ENCODE measurements at places on chromosomes 6 and 20.

DNA sequence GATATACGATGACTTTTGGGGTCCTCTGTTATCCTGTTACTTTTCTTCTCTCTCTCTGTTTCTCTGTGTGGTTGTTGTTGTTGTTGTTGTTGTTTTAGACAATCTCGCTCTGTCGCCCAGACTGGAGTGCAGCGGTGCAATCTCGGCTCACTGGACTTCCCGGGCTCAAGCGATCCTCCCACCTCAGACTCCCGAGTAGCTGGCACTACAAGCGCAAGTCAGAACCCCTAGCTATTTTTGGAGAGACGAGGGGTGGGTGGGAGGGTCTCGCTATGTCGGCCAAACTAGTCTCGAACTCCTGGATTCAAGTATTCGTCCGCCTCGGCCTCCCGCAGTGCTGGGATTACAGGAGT, 19.1 kb upstream of the ABT1 start:
- DNase-seq = no peak

DNA sequence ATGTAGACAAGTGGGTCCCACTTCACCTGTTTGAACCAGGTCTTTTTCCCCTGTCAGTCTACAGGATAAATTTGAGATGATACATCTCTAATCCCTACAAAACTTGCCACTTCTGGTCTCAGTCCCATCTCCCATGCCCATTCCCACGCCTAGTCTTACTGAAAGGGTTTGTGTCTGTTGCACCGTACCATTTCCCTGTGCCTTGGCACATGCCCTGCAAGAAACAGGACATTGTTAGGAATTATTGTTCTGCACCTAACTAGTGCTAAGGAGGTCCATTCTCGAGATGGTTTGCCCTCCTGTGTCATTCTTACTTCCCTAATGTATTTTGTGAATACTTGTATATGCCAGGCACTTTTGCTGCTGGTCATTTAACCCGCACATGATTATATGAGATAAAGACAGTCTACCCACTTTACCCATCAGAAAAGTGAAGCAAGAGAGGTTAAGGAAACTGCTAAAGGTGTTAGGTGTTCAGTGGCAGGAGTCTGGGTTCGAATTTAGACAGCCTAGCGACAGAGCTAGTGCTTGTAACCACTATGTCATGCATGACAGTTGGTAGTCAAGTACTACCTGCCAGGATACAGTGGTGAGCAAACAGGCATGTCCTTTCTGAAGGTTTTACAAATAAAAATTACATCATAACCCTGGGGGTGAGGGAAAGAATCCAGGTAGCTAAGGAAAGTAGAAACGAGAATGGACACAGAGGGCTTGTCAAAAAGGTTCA, 12.7 kb downstream of the FAM217A start:
- DNase-seq = no peak

- DNase-seq = no peak
Measured at GRCh38 chr20:62984666-62985443, 21.9 kb downstream of the BHLHE23 start.

DNA sequence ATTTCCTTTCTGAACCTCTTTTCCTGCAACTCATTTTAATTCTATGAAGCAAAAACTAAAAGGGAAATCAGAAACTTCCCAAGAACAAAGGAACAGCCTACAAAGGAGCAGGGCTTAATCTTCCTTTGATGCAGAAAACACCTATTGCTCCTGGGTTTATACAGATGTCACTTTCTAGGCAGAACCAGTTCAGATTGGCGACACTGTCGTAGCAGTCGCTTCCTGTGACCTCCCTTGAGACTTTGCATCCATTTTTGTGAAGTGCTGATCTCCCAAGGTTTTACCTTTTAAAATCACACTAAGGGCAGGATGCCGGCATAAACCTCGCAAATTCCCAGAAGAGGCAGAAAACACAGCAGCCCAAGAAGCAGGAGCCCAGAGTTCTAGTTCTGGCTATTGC, 40.1 kb downstream of the JAG1 start:
- DNase-seq = no peak

DNA sequence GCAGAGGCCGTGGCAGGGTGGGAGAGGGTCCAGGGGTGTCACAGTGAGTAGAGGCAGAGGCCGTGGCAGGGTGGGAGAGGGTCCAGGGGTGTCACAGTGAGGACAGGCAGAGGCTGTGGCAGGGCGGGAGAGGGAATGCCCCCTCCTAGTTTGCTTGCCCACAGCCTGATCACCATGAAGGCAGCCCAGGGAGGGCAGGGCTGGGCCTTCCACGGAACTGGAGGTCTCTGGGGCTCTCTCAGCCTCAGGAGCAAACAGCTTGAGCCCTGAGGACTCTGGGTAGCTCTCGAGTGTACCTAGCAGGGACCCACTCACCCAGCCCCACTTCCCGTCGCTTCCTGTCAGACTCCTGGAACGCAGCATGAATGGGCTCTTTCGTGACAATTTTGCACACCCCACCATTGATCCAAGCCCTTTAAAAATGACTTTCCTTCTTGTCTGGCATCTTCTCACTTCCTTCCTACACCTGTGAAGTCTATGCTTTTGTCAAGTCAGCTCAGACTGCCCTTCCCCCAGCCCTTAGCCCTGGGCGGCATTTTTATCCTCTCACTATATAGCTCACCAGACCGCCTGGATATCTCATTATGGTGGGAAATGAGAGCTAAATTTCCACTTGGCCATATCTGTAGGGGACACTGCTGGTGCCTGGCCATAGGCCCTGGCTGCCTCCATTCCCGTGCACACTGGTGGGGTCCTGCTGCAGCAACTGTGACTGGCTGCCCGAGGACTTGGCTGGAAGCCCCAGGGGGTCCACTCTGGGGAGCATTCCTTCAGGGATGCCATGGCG, 140.3 kb downstream of the CDC5L start:
- DNase-seq = no peak

DNA sequence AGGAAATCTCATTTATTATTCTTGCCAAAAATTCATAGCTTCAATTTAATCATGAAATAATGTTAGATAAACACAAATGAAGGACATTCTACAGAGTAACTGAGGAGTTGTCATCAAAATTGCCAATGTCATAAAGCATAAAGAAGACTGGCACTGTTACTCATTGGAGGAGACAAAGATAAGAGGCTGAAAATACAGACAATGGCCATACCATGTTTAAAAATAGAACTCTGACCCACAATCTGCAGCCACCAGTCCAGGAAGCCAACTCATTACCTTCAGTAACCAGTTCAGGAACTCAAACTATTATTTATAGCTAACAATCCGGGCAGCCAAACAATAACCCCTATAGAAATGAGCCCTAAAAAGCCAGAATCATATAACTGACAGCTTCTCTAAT, 795.6 kb downstream of the TENT5A start:
- no peak for DNase-seq

DNA sequence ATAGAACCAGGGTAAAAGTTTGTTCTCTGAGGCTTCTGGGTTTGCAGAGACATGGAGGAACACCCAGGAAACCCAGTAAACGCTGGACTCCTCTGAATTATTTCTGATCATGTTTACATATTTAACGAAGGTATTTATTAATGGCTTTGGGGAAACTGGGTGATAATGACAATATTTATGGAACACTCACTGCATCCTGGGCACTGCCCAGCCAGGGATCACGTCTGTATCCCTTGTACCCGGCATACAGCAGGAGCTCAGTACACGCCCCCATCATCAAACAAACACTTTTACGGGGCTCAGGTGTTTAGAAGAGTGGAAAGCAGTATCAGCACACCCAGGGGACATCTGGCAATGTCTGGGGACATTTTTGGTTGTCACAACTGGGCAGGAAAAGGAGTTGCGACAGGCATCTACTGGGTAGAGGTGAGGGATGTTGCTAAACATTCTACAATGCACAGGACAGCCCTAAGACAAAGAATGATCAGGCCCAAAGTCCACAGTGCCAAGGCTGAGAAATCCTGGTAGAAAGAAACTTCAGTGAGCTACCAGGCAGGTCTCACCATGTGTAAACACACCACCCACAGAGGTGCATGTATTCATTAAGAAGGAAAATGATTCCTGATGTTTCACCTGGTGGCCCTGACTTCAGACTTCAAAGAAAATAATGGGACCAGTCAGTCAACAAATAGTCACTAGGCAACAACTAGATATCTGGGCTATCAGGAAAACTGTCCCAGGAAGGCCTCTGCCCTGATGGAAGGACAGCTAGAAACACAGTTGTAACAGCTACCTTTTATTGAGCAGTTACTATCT, 35.3 kb downstream of the ZMYND8 start:
- no peak for DNase-seq

DNA sequence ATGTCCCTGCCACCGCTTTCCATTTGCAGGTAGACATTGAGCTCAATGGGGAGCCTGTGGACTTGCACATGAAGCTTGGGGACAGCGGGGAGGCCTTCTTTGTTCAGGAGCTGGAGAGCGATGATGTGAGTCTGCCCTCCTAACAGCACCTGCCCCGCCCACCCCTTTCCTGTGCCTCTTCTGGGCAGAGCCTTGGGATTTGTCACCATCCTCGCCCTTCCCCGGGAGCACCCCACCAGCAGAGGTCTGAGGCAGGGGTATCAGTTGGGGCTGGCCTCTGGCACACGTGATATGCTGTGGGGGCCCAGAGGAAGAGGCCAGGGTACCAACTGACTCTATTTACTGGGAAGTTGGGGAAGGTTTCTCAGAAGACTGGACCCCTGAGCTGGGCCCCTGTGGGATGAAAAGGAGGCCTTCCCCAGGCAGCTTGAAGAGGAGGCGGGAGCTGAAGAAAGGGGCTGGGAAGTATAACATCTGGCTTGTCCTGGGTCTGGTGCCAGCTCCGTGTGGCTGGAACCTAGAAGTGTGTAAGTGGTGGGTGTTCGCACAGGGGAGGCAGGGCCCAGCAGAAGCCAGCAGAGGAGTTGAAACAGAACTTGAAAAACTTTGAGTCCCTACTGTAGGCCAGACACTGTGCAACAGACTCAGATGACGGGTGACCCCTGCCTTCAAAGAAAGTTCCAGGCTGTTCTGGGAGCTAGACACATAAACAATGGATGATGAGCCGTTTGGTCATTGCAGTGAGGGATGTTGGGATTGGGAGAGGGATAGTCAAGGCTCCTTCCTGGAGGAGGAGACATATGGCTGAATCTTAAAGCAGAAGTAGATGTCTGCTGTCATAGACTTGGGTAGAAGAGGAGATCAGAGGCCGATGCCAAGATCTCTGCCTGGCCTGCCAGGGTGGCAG, 7.2 kb downstream of the LPIN3 start:
- no peak for DNase-seq

DNA sequence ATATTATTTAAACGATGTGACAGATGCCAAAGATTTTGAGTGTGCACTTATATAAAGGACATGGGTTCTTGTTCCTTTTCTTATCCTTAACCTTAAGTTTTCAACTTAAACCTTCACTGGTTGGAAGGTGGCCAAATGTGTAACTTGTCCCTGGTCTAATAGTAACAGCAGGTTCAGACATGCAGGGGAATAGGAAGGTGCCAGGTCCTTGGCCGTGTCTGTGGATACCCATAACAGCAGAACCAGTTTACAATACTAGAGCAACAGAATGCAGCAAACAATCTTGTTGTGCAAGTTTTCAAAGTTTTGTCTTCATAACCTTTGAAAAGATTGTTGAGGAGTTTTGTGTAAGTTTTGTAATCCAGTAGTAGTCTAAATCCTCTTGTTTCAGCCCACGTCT, 4.4 kb downstream of the MYB start:
- no peak for DNase-seq

DNA sequence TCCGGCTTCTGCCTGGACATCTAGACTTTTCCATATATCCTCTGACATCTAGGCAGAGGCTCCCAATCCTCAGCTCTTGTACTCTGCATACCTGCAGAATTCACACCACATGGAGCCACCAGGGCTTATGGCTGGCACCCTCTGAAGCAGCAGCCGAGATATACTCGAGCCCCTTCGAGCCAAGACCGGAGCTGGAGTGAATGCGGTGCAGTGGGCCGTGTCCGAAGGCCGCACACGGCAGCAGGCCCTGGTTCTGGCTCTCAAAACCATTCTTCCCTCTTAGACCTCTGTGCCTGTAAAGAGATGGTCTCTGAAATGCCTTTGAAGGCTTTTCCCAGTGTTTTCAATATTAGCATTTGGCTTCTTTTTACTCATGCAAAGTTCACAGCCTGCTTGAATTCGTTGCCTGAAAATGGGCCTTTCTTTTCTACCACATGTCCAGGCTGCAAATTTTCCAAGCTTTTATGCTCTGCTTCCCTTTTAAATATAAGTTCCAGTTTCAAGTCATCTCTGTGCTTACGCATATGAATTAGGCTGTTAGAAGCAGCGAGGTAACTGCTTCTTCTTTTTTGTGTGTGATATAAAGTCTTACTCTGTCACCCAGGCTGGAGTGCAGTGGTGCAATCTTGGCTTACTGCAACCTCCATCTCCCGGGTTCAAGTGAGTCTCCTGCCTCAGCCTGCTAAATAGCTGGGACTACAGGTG, 3.8 kb upstream of the SIRPB1 start:
- no peak for DNase-seq

DNA sequence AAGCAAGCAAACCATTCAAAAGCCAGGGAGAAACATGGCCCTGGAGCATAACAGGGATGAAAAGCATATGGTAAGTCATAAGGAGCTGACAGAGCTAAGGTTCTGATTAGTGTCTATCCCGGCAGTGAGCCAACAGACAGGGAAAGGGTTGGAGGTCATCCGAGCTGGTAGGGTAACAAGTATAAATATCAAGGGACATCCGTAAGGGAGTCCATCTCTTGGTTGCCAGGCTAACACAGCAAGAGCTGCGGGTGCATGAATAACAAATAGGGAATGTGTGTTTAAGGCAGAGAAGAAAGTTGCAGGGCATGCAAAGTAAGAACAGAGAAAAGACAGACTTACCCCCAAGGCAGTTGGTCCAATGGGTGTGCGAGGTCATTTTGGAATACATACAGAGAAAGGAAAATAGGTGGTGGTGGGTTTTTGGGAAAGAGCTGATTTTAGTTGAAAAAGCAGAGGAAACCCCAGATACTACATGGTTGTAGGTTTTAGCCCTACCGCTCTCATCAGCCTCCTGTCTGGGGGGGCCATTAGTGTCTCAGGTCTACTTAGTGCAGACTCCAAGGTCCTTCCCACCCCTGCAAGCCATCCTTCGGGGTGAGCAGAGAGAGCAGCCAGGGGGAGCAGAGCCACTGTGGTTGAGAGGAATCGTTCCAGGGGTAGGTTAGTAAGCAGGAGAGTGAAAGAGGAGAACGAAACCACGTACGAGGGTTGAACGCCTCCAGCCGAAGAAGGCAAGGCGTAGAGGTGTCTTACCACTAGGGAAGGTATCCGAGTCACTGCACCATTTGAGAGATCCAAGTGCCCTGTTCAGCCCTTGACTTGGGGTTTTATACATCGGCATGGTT, at the start of gene ERVFRD-1:
TSS of gene ERVFRD-1 (minus strand) at position 805 of the 848 bp plus-strand sequence. CDS start 6,415 bp downstream, outside the sequence.
- no peak for DNase-seq

GRCh38 chr6:39791850-39792539, at the start of gene DAAM2:
Gene DAAM2 (plus strand): TSS chr6:39792376. CDS start chr6:39856303, 63,927 bp downstream.
- DNase-seq = no peak

DNA sequence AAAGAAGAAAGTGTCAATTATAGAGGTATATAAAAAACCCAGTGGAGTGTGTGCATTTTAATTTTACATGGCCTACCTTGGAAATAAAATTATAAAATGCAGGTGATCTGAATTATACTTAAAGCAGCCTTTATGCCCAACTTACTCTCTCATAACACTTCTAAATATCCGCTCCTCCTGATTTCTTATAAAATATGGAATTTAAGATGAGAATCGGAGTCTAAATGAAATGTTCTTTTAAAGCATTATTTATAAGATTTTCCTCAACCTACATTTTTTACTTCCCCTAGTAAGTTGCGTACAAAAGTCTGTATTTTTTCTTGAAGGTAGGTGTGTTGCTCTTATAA, 3.5 kb downstream of the CITED2 start:
- DNase-seq = no peak

- no peak for DNase-seq
Measured at GRCh38 chr20:58360936-58361335, 28.1 kb upstream of the VAPB start.

- no peak for DNase-seq
Measured at GRCh38 chr6:43283905-43284304, 14.2 kb upstream of the SLC22A7 start.

Data from CD4-positive, alpha-beta T cell (primary cell).